ENCODE measurements at places on chromosomes 16 and 17. TPM values are rescaled to one million over a fixed set of nuclear protein-coding genes. Genes with fewer than 3 reads are reported as not detected.

The PRR35 gene
- not detected for total RNA-seq

The LPO gene
- not detected for total RNA-seq

The AMZ2 gene
- total RNA-seq = 124 TPM

- no peak for DNase-seq
These were observed 31.6 kb downstream of the ADGRG5 start for GRCh38 chr16:57574086-57574485.

GRCh38 chr17:2693561-2694380 lies 17.8 kb downstream of the CLUH start:
- DNase-seq = no peak

GRCh38 chr17:72788950-72789585 lies 303.4 kb downstream of the SLC39A11 start:
- no peak for DNase-seq

DNA sequence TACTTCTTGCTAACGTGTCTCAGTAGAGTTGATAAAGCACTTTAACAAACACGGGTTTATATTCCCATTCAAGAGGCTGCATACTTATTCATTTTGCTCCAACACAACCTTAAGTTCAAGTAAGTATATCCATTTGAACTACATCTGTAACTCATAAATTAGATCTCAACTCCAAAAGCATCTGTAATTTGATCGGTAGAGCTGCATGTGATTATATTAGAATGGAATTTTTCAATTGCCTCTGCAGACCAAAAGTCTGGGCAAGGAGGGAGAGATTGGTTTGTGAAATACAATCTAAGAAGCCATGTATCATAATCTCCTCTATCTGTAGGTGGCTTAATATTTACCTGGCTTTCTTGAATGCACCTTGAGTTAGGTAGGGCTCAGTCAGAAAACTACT lies 371.0 kb downstream of the RBFOX1 start:
- DNase-seq = no peak

DNA sequence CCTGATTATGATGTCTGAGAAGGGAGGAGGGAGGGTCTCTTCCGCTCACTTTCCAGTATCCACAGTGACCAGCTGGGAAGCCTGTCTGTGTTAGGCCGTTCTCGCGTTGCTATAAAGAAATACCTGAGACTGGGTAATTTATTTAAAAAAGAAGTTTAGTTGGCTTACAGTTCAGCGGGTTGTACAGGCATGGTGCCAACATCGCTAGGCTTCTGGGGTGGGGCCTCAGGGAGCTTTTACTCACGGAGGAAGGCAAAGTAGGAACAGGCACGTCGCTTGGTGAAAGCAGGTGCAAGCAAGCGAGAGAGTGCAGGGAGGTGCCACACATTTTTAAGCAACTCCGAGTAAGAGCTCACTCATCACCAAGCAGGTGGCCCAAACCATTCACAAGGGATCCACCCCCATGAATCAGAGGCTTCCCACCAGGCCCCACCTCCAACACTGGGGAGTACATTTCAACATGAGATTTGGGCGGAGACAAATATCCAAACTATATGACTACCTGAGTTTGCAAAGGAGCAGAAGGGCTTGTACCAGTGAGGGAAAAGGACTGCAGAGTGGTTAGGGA lies 137.5 kb downstream of the CCDC182 start:
- no peak for DNase-seq

GRCh38 chr16:86088287-86088686 lies 189.3 kb downstream of the IRF8 start:
- DNase-seq = no peak

Measured in HFFc6 (cell line).